ENCODE measurements at places on chromosomes 5 and 9.
A peak's percentile ranks its signal among the peaks of the same experiment; 100 is the strongest.

- DNase-seq = no peak
Measured at GRCh38 chr9:7173139-7173538, 415.4 kb downstream of the KDM4C start.

DNA sequence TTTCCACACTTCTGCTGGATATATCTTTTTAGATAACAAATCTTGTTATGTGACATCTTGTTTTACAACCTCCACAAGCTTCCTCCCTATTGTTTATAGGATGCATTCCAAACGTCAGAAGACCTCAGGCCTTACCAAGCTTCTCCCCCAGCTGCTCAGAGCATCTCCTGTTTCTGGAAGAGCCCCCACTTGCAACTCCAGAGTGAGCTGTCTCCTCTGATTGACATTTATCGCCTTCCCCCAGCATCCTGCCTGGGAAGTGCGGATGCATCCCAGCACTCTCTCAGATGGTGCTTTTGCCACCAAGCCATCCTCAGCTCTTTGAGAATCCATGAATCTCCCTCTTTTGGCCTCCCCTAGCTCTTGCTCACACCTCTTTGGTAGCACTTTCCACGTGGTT lies 123.5 kb downstream of the LRRC70 start:
- no peak for DNase-seq

DNA sequence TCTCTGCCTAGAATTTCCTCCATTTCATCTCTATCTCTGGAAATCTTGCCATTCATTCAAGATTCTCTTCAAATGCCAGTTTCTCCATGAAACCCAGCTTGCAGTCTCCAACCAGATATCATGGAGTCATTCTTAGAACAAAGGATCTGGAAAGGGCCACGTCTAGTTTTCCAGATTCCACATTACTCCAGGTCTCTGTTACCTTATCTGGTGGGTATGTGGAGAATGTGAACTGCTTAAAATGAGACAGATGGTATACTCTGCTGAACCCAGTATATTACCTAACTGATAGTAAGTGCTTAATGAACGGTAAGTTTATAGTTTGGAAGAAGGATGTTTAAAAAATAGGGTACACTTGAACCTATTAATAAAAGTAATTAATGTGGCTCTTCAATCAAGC lies 52.3 kb upstream of the ZSWIM6 start:
- DNase-seq = no peak

DNA sequence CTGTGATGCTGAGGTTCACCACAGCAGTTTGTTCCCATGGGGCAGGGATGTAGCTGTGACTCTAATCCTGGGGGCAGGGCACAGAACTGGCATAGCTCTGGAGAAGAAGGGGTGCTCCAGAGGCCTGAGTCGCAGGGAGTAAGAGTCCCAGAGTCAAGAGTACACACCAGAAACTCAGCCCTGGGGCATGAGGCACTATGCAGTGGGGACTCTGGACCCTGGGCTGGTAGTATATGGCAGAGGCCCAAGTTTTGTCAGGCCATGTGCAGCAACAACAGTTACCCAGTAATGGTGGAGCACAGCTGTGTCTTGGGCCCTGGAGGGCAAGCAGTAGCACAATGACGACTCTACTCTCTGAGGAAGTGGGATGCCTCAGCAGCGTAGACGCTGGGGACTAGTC lies 42.9 kb downstream of the TMEM38B start:
- no peak for DNase-seq

DNA sequence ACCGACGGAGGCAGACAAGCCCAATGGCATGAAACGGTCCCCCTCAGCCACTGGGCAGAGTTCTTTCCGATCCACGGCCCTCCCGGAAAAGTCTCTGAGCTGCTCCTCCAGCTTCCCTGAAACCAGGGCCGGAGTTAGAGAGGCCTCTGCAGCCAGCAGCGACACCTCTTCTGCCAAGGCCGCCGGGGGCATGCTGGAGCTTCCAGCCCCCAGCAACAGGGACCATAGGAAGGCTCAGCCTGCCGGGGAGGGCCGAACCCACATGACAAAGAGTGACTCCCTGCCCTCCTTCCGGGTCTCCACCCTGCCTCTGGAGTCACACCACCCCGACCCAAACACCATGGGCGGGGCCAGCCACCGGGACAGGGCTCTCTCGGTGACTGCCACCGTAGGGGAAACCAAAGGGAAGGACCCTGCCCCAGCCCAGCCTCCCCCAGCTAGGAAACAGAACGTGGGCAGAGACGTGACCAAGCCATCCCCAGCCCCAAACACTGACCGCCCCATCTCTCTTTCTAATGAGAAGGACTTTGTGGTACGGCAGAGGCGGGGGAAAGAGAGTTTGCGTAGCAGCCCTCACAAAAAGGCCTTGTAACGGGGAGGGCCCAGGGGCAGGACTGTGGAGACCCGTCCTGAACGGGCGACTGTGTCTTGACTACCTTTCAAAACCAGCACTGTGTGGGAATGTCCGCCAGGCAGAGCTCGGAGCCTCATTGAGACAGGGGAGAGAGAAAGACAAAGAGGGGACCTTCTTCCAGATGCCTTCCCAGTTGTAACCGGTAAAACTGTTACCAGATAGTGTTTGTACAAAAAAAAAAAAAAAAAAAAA lies 29.9 kb downstream of the CD180 start:
- DNase-seq = peak; percentile 29

GRCh38 chr9:34663303-34663605 lies 797 bp upstream of the CCL27 start:
- DNase-seq = no peak

- no peak for DNase-seq
Measured at GRCh38 chr5:149702934-149703646, 27.0 kb upstream of the PPARGC1B start.

GRCh38 chr5:145449794-145450193 lies 385.3 kb downstream of the PRELID2 start:
- DNase-seq = no peak

DNA sequence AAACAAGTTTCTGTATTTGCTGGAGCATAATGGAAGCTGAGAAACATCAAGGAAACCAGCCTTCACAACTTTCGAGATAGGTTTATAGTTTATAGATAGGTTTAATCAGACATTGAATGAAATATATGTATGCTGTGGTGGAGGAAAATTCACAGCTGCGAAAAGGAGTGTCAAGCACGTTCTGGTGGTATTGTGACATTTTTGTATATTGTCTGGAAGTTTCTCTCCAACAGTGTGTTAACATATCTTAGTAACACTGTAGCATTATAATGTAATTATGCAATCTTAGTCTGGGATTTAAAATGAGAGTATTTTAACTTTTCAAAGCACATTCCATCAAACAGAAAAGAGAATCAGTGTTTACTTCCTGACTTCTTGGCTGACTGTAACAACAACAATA lies 50.0 kb downstream of the FCHO2 start:
- DNase-seq = no peak

DNA sequence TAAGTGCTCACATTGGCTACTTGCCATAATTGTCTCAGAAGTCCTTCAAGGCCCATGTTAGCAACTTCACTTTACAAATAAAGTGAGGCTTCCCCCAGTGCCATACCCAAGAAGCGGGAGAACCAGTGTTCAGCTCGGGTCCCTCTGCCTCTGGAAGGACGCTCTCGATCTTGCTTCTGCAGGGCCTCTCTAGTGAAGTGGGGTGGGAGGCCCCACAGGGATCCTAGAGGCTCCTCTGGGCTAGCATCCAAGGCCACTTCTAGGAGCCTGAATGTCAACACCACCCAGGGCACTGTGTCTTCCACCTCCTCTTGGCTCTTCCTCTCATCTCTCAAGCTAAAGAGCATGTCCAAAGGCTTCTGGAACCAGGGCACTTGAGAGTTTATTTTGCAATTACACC lies 282.5 kb downstream of the GADD45G start:
- no peak for DNase-seq

DNA sequence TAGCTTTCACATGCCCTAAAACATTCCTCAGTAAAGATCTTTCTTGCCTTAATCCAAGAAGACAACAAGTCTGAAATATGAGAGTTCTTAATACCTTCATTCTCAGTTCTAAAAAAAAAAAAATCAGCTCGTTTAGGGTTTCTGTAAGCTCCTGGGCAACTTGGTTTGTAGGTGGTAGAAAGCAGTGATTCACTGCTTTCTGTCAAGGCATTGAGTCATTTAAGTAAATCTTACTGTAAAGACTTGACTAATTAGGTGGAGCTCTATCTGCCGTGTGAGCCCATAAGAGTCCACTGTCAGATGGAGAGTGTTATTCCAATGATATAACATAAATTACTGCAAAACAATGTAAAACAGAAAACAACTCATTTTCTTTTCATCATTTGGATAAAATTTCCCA lies 56.1 kb upstream of the MAST4 start:
- DNase-seq = no peak

DNA sequence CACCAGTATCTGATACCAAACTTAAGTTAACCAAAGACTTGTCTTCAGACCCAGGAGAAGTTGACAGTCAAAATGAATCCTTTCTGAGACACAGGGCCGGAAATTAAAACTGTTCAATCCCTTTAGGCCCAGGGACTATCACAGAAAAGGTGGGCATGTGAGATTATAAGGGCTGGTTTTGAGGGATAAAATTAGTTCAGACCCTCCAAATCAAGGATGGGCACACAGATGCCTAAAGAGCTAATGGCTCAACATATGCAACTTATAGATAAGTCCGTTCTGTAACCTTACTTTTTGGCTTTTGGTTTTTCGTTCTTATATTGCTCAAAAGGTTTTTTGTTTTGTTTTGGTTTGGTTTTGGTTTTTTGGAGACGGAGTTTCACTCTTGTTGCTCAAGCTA lies 129.6 kb upstream of the ABCA1 start:
- DNase-seq = no peak

DNA sequence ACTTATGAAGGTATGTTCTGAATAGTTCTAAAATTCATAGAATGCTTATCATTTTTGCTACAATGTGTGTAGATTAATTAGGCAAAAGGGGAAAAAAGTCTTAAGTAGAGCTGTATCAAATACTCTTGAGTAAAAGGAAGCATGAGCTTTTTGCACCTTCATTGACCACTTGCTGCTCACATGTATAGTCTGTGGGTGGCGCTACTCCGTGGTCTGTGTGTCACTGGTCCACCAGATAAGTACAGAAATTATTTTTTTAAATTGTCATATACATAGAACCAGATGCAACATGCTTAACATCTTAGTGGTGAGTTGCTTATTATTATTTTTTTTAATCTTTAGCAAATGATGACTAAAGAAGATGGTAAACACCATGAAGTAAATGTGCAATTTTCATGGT lies 130.2 kb downstream of the MAN2A1 start:
- no peak for DNase-seq
